ENCODE measurements at places on chromosomes 1 and 21.

- no peak for DNase-seq
Observed at GRCh38 chr1:175713381-175713780, 30.0 kb downstream of the TNR start.

DNA sequence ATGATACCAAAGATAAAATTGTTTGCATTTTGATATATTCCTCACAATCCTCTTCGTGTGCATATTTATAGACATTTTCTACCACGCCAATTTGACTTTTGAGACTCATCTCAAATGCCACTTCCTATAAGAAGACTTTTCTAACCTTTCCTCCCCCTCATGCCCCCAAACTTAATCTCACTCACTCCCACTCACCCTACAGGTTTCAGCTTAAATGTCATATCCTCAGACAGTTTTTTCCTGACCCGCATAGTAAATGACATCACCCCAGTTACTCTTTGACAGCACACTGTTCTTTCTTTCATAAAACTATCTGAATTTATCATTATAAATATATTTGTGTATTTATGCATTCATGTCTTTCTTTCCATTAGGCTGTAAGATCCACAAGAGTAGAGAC, 29.6 kb upstream of the RGS8 start:
- no peak for DNase-seq

DNA sequence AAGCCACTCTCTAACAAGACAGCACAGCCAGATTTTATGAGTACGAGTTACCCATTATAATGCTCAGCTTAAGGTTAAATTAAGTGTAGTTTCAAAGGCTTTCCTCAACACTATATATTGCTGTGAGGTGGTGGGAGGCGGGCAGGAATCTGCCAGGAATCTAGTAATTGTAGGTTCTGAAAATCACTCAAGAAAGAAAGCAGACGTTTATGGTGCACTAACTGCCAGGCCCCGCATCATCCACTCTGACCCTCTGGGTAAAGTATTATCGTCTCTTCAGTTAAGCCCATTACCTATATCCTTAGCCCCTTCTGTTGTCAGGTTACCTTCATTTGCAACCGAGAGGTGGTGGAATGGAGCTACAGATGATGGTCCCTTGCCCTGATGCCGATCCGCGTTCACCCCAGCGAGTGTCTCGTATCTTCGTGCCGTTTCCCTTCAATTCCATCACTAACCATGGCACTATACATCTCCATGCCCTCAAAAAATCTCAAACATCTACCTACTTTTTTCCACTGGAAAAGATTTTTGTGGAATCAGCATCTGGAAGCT, 12.4 kb downstream of the HMGN1 start:
- no peak for DNase-seq

GRCh38 chr21:35885942-35886541, 174.3 kb downstream of the SETD4 start:
- no peak for DNase-seq

DNA sequence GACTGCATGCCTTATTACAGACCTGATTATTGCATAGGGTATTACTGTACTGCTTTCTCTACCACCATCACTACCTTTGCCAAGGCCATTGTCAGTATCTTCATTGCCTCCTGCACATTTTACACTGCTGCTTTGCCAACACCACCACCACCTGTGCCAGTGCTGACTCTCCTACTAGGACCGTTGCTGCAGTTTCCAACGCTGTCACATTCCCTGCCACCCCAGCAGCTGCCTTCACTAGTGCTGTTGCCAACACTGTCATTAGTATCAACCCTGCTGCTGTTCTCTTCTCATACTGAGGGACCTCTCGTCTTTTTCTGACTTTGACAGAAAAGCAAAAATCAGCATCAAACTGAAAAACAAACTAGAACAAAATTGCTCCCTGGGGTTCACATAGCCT, 394.9 kb upstream of the B3GALT2 start:
- DNase-seq: no peak

DNA sequence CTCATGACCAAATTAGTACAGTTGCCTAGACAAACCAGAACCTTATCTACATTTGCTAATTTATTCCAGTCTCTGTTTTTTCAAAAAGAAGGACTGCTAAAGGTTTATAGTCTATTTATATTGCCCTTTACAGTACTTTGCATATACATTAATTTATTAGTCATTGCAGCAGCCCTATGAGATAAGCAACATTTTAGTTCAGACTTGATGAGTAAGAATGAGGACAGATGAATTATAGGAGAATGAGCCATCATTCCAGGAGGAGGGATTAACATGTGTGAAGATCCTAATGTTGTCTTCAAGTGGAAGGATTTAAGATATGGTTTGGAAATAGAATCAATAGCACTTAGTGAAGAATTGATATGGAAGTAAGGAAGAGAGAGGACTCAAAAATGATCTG, 152.4 kb downstream of the KCTD3 start:
- DNase-seq: no peak

GRCh38 chr21:45322960-45323461, 35.3 kb upstream of the POFUT2 start:
- DNase-seq: no peak

- DNase-seq: no peak
Observed at GRCh38 chr21:16079830-16080229, 350.0 kb downstream of the USP25 start.

DNA sequence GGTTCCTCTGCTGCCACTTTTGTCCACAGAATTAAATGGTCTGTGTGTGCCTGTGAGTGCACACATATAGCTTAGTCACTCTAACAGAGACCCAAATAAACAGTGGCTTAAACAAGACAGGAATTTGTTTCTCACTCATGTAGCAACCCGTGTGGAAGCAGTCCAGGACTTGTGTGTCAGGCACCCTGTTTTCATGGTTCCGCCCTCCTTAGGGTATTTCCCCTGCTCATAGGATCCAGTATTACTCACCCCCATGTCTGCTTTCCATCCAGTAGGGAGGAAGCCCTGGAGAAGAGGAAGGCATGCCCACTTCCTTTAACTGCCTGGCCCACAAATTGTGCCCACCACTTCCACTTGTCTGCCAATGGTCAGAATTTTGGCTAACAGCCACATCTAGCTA, 41.3 kb upstream of the TACSTD2 start:
- DNase-seq: no peak

GRCh38 chr1:165354739-165355138, 1.8 kb downstream of the LMX1A start:
- DNase-seq: no peak

GRCh38 chr1:182268669-182269068, 122.9 kb downstream of the GLUL start:
- no peak for DNase-seq

- DNase-seq: no peak
Observed at GRCh38 chr21:41834252-41834925, 44.8 kb downstream of the PRDM15 start.

DNA sequence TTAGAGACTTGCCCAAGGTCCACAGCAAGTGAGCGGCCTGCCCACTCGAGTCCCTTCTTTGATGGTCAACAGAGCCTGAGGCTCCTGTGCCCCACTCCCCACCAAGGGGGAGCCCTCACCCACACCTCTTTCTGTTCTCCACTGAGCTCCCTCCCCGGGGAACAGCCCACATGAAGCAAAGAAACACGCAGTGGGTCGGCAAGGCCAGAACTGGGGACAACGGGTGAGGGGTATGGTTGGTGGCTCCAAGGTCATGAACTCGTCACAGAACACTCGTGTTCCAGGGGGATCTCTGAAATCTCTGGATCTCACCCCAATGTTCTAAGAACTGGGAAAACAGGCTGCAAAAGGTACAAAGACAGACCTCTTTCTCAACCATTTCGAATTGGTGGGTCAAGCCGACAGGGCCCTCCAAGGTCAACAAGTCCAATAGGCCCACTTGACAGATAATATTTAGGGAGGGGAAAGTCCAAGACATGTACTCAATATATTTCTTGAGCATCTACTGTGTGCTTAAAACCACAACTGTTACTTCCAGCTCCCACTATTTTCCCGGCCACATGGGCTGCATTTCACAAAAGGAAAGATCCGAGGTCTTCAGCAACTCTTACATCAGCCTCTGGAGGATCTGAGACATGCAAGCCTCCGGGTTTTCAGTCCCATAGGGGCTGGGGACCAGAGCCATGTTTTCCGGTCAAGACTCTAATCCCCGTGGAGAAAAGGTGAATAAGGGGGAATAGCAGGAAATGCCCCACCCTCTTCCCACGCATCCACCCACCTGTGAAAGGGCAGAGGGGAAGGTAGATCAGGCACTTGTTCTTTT, 1.1 kb upstream of the RAP1GAP start:
- DNase-seq: no peak

DNA sequence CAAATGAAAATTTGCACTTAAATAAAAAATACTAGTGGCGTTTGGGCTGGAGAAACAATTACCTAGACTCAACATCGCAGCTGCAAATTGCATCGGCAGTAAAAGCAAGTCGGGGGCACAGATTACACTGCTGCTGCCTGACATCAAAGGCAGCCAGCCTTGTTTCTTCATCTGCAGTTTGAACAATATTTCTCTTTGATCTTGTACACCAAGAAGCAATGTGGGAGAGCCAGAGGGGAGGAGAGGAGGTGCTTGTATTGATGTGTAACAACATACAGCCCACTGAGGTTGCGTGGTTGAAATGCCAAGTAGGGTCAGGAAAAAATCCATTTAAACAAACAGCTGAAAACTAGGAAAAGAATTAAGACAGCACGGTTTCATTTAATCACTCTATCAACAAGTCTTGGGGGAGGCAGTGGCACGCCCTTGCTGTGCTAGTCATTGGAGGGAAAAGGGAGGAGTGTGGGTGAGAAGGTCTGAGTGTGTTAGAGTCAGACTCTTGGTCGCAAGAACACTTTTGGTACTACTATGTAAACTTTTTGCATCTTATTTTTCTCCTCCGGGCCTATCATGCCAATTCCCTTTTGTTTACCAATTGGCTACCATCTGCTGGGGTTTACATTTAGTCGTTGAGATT, 456.5 kb downstream of the OMA1 start:
- no peak for DNase-seq

DNA sequence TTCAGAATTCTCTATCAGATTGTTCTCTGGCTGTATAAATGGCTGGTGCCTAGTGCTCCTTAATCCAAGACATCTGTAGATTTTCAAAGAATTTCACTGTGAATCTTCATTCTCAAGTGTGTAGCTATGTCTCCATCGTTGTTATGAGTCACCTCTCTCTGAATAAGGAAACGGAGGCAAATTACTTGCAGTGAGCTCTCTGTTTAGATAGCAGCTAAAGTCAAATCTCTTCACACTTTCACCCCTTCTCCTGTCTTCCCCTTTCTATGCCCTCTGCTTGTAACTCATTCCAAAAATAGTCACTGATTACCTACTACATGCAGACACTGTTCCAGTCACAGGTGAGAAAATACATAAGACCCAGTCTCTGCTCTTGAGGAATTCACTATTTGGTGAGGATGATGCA, 39.7 kb downstream of the CHML start:
- DNase-seq: no peak

GRCh38 chr1:70204600-70204999, 779 bp downstream of the LRRC40 start:
- no peak for DNase-seq

DNA sequence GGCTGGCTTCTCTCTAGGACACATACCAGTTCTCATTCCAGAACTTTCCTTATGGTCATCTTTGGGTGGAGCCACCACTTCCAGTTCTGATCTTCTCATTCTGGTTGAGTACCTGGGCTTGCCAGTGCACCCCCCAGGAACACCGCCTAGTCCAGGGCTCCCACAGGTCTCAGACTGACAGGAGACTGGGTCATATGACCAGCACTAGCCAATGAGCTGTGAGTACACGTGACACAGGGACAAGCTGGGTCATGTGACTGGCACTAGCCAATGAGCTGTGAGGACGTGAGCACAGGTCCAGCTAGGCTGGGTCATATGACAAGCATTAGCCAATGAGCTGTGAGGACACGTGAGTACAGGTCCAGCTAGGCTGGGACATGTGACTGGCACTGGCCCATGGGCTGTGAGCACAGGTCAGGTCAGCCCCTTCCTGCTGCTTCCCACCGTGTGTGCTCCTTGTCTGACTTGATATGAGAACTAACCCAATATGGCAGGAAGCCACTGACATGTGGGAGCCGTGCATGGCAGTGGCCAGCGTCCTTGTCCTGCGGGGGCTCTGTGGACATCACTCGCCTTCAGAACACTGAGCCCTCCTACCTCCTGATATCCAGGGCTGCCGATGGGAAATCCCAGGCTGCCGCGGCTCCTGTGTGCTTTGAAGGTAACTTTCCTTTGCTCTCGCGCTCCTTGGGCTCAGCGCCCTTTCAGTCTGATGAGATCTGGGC, 22.7 kb downstream of the KRTAP10-1 start:
- no peak for DNase-seq

- DNase-seq: no peak
Observed at GRCh38 chr1:205243350-205244191, 15.8 kb downstream of the TMCC2 start.

- no peak for DNase-seq
Observed at GRCh38 chr21:41258617-41259016, 58.0 kb upstream of the FAM3B start.

GRCh38 chr1:190479516-190479915, 1.9 kb upstream of the BRINP3 start:
- no peak for DNase-seq

DNA sequence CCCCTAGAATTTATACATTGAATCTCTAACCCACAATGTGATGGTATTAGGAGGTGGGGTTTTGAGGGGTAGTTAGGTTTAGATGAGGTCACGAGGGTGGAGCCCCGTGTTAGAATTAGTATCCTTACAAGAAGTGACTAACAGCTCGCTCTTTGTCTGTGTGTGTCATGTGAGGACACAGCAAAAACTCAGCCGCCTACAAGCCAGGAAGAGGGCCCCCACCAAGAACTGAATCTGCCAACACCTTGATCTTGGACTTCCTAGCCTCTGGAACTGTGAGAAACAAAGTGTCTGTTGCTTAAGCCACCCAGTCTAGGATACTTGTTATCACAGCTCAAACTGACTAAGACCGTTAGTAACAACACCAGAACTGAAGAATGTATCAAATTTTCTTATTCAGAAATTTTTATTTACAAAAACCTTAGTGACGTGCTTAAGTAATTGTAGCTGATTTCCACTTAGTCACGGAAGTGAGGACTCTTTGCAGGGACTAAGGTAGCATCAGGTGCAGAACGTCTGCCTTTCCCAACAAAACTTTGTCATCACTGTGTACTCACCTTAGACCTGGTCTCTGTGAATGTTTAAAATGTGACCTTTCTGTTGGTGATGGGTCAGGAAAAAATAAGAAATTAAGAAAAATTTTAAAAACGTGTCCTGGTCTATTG, 24.5 kb upstream of the LRRC8C start:
- DNase-seq: peak; percentile 67

DNA sequence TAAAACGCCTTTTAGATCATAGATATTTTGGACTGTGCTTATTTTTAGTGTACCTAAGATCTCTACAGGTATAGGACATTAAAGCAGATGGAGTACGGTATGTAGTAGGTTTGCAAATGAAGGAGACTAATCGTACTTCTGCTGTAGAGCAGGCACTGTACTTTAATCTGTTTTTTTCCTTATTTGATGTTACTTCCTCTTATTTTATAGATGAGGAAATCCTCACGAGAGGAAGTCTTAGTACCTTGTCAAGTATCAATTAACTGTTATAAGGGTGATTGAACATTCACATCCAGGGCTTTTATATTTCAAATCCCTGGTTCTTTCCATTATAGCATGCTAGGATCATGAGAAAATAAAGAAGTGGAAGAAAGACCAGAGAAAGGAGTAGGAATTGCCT, 41.1 kb downstream of the CACHD1 start:
- no peak for DNase-seq

- DNase-seq: no peak
Observed at GRCh38 chr1:147760481-147761260, at the start of gene GJA5. GJA5 (minus strand) TSS chr1:147760602; CDS start chr1:147759238, 1,364 bp downstream.

All from T-helper 1 cell (primary cell).